ENCODE measurements at places on chromosomes 1 and 21. TPM values are rescaled to one million over a fixed set of nuclear protein-coding genes. Genes with fewer than 3 reads are reported as not detected.

The CR1 gene
- 22.0 TPM for polyA plus RNA-seq

The OR10J1 gene
- polyA plus RNA-seq: not detected

The CYP4X1 gene
- polyA plus RNA-seq: not detected

The PODN gene
- polyA plus RNA-seq: not detected

The CD5L gene
- polyA plus RNA-seq: not detected

The THRAP3 gene
- polyA plus RNA-seq: 64.1 TPM

- no peak overlapping the region for H3K4me3 ChIP-seq
- DNase-seq: no peak
- no peaks in the 10 kb centered on the region for H3K36me3 ChIP-seq
- no peak overlapping the region for H3K27ac ChIP-seq
- H3K27me3 ChIP-seq: no peaks in the 10 kb centered on the region
Measured at GRCh38 chr1:55245781-55246180, 30.6 kb upstream of the USP24 start.

GRCh38 chr1:183096894-183097293 lies 73.7 kb downstream of the LAMC1 start:
- no peaks in the 10 kb centered on the region for H3K36me3 ChIP-seq
- H3K27ac ChIP-seq: no peak overlapping the region
- H3K4me1 ChIP-seq: peaks cover 4% of the 10 kb centered on the region
- no peak overlapping the region for H3K4me3 ChIP-seq
- no peaks in the 10 kb centered on the region for H3K27me3 ChIP-seq

DNA sequence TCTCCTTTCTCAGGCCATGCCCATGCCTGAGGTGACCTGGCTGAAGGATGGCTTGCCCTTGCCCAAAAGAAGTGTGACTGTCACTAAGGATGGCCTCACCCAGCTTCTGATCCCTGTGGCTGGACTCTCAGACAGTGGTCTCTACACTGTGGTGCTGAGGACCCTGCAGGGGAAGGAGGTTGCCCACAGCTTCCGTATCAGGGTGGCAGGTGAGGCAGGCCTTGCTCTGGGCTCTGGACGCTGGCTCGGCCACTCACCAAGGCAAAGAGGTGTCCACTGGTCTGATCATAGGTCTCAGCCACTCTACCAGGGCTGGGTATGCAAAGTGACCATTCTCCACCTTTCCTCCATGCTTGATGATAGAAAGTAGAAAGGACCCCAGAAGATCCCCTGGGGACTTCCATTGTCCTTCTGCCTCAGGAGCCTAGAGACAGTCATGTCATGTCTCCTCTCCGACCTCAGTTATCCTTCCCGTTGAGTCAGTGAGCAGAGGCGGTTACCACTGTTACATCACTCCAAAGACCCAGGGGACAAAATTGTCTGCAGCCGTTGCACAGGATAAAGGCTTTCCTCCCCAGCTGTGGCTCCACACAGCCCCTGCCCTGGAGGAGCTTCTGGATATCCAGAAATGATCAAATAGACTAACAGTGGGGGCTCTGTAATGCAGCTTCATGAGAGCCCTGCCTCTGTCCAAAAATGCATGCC lies 34.2 kb downstream of the IGFN1 start:
- H3K4me3 ChIP-seq: no peak overlapping the region
- DNase-seq: no peak
- no peaks in the 10 kb centered on the region for H3K36me3 ChIP-seq

- no peaks in the 10 kb centered on the region for H3K4me1 ChIP-seq
- no peaks in the 10 kb centered on the region for H3K27me3 ChIP-seq
- no peak overlapping the region for H3K4me3 ChIP-seq
- DNase-seq: no peak
- no peak overlapping the region for H3K27ac ChIP-seq
Measured at GRCh38 chr1:8902765-8903164, 24.3 kb upstream of the ENO1 start.

DNA sequence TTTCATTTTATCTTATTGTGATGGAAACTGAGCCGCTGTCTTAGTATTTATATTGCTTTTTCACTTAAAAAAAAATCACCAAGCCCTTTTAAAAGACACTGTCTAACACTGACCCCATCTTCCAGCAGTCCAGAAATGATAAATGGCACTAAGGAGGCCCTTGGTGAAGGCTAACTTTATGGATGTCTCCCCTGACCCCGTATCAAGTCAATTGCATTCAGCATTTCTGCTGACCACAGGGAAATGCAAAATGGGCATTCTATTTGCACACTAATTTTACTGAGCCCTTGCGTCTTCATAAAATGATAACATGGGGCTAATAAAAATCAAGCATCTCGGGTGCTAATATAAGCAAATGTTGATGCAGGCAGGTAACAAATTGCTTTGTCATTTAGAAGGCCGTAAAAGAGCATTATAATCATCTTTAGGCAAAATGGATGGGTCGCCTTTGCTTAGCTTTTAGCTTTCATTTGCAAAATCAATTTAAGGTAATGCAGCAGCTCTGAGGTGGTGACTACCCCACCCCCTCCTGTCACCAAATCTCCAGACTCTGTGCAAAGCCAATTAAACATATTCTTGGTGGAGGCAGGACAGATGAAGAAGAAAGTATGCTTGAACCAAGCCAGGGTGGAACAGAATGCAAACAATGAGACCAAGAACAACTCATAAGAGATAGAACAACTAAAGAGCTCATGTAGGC lies 110.8 kb downstream of the BEND5 start:
- H3K4me3 ChIP-seq: no peak overlapping the region
- no peaks in the 10 kb centered on the region for H3K4me1 ChIP-seq
- no peak for DNase-seq
- no peak overlapping the region for H3K27ac ChIP-seq
- H3K27me3 ChIP-seq: no peaks in the 10 kb centered on the region
- H3K36me3 ChIP-seq: no peaks in the 10 kb centered on the region

Measured in B cell (primary cell).